ENCODE measurements at places on chromosomes 12 and 14.

- H3K4me3 ChIP-seq: no peak overlapping the region
- no peak for DNase-seq
- H3K27ac ChIP-seq: peak overlapping the region; percentile 17
Measured at GRCh38 chr12:32257695-32258496, 141.5 kb upstream of the FGD4 start.

GRCh38 chr14:100673085-100673806 is 53.4 kb upstream of the DLK1 start:
- no peaks in the 10 kb centered on the region for H3K36me3 ChIP-seq
- no peak for DNase-seq
- H3K4me3 ChIP-seq: no peak overlapping the region
- H3K27me3 ChIP-seq: peaks cover 39% of the 10 kb centered on the region
- no peak overlapping the region for H3K27ac ChIP-seq

- DNase-seq: no peak
- H3K36me3 ChIP-seq: no peaks in the 10 kb centered on the region
- no peaks in the 10 kb centered on the region for H3K27me3 ChIP-seq
- no peak overlapping the region for H3K27ac ChIP-seq
- no peaks in the 10 kb centered on the region for H3K4me1 ChIP-seq
Measured at GRCh38 chr14:28630100-28630499, 136.5 kb upstream of the FOXG1 start.

DNA sequence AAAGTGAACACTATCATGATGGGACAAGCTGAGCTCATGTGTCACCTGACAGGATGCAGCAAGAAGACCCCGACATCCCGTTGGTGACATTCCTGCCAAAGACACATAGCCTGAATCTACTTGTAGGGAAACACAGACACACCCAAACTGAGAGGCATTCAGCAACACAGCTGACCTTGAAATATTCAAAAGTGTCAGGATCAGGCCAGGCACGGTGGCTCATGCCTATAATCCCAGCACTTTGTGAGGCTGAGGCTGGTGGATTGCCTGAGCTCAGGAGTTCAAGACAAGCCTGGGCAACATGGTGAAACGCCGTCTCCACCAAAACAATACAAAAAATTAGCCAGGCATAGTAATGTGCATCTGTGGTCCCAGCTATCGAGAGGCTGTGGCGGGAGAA is 232.0 kb upstream of the PLXNC1 start:
- DNase-seq: no peak
- no peaks in the 10 kb centered on the region for H3K36me3 ChIP-seq
- H3K4me1 ChIP-seq: no peaks in the 10 kb centered on the region
- H3K4me3 ChIP-seq: no peak overlapping the region
